CMK (cell line): ENCODE measurements at places on chromosomes 6 and 20.

DNA sequence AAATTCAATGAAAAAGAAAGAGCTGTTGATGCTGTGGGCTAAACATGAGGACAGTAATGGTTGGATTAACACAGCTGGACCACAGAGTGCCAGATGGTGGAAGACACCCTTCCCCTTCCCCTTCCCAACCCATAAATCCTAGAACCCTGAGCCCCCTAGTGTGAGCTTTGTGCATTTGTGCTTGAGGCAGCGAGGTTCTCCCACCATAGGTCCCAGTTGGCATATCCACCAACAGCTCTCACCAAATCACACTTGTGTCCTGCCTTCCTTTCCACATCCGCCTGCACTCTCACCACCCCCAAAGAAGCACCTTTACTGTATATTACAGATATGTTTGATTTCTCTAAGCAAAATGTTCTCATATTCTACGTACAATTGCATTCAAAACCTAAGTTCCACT is 32.8 kb upstream of the HBS1L start:
- DNase-seq = no peak

- DNase-seq = no peak
Observed at GRCh38 chr6:139174961-139175360, 40.1 kb downstream of the HECA start.

- DNase-seq = no peak
Observed at GRCh38 chr6:16504609-16505008, 256.7 kb downstream of the ATXN1 start.

DNA sequence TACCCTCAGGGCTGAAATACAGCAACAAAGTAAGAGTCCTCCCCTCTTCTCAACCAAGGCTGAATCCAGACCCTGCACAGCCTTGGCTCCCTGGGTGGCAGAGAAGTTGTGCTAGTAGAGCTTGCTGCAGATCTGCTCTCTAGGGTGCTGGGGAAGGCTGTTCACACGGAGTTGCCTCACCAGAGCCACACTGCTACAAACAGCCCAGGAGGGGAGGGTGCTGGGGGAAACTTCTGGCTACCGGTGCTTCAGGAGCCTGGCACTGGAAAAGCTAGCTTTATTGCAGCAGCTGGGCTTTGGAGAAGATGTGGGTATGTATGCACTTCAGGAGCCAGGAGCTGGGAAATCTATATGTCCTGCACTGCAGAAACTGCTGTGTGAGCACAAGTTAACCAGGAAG is 37.6 kb upstream of the SUPT3H start:
- no peak for DNase-seq

GRCh38 chr20:37523012-37523391 is 2.0 kb downstream of the NNAT start:
- DNase-seq = no peak

- no peak for DNase-seq
Observed at GRCh38 chr6:71468841-71469700, 180.5 kb downstream of the OGFRL1 start.

DNA sequence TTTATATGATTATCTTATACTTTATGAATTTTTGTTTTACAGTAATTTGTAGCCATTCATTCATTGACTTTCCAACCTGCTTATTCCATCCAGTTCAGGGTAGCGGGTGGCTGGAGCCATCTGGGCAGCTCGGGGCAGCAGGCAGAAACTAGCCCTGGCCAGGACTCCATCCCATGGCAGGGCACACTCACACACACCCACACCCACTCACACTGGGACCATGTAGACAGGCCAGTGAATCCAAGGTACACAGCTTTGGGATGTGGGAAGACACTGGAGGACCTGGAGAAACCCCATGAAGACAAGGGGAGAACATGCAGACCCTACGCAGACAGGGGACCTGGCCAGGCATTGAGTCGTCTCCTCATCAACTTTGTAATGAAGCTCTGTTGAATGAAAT is 84.8 kb downstream of the ADGRG6 start:
- DNase-seq = no peak

GRCh38 chr6:130000526-130001421 is 17.6 kb upstream of the L3MBTL3 start:
- no peak for DNase-seq

- DNase-seq = peak; percentile 26
Observed at GRCh38 chr20:47620808-47621805, 119.4 kb downstream of the NCOA3 start.

DNA sequence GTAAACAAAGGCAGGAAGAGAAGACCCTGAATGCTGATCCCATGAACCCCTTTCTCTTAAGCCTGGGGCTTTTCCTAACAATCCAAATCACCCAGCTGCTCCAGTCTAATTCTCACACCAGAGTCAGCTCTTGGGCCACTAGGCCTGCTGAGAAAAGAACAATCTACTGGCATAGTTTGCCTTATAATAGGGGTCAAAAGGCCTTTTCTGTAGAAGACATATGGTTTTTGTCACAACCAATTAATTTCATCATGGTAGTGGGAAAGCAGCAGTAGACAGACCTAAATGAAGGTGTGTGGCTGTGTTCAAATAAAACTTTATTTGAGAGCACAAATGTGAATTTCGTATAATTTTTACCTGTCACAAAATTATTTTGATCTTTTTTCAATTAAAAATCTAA is 994.7 kb upstream of the EPHA7 start:
- DNase-seq = no peak

DNA sequence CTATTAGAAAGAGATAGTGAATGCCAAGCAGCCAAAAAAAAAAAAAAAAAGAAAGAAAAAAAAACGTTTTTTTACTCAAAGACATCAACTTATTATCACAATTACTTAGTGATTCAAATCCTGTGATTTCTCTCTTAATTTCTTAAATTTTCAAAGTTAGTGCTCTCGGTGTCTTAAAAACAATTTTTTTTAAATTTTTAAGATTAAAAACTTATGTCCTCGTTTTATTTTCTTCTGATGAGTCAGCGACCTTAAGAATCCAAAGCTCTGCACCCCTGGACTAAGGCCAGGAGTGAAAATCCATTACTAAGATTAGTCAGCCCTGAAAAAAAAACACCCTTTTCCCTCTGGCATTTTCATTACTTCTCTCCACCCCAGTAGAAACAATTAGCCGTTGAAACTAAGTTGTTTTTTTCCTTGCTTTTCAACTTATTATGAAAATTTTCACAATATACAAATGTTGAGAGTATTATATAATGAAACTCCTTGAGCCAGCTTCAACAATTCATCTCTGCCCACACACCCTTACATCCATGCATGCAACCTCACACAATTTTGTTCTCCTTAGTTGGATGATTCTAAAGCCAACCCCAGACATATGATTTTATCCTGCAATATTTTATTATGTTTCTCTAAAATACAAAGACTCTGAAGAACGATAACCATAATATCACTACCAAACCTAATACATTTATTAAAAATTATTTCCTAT is 85.6 kb upstream of the CARMIL1 start:
- DNase-seq = no peak

GRCh38 chr6:33075568-33076405 is at the start of gene HLA-DPB1:
Gene HLA-DPB1, plus strand, starts transcription at chr6:33075990. Its CDS starts 52 bp downstream, at chr6:33076042.
- no peak for DNase-seq
